ENCODE measurements at places on chromosomes 12 and 14.
A peak's percentile ranks its signal among the peaks of the same experiment; 100 is the strongest.

DNA sequence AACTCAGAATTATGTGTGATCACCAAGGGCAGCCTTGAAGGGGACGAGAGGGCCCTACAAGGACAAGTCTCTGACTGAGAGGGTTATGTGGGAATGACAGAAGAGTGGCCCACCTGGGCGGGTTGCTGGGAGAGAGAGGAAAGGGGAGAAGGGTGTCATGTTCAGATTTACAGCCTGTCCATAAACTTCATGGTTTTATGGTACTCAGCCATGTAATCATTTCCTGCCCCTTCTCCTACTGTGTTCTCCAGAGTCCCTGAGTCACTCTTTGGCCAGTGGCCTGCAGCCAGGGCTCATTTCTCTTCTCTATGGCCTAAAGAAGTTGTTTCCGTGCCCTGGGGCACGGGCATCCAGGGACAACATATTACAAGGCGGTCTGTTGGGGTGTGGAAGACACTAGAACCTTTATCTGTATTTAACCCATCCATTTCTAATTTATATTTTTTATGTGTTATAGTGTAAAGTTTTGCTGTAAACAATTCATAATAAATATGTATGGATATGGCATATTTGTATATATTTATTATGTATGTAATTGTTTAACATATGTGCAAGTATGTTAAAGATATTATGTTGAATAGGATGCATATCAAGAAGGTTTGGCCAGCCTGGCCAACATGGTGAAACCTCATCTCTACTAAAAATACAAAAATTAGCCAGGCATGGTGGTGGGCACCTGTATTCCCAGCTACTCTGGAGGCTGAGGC, 26.9 kb downstream of the DDX47 start:
- DNase-seq = peak; percentile 93

DNA sequence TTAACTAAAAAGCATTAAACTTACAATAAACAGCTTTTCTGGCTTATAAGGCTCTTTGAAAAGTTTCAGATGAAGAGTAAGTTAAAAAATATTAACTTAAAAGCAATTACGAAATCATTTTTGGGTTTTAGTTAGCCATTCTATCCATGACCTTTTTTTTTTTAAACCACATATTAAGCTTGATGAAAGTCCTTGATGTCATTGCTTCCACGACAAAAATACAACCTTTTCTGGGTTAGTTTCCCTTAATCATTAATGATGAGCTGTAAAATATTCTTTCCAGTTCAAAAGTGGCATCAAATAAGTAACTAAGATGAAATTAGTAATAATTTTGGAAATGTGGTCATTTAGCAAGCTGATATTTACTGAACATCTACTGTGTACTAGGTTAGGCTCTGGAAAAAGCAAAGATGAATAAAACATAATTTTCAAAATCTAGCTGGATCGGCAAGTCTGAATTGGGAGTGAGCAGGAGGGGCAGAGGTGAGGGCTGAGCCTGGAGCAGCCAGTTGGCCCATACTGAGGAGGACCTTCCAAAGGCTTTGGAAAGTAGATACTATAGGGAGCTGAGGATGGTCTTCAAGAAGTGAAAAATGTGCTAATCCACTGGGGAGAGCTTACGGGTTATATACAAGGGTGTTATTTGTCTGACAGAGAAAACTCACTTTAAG, 345.2 kb downstream of the ZFP36L1 start:
- no peak for DNase-seq

DNA sequence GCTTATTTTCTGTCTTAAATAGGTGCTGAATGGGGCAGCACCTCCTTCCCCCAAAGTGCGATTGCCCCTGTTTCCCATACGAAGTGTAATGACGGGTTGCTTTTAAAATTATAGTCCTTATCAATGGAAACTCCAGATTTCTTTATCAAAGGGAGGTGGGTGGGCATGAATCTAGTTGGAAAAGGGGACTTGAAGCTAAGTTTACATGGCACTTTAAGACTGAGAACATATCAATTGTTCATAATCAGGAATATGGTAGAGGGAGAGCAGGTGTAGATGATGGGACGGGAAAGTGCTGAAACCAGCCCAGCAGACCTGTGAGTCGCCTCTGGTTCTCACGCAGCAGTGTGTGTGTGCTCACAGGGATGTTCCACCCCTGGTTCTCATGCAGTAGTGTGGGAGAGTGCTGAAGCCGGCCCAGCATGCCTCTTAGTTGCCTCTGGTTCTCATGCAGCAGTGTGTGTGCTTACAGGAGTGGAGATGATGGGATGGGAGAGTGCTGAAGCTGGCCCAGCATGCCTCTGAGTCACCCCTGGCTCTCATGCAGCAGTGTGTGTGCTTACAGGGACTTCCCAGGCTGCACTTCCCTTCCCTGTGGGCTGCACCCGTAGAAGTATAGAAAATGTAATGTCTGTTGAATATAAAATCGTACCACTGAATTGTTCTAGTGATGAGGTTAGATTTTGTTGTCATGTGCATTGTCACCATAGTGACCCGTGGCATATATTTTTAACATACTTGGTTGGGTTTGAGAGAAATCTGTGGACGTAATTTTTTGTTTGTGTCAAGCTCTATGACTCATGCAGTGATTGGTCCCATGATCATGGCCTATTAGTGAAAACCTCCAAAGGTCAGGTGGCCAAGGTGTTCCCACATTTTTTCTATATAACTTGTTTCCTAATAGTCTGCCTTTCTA, 51.6 kb downstream of the GPATCH2L start:
- DNase-seq = peak; percentile 79

DNA sequence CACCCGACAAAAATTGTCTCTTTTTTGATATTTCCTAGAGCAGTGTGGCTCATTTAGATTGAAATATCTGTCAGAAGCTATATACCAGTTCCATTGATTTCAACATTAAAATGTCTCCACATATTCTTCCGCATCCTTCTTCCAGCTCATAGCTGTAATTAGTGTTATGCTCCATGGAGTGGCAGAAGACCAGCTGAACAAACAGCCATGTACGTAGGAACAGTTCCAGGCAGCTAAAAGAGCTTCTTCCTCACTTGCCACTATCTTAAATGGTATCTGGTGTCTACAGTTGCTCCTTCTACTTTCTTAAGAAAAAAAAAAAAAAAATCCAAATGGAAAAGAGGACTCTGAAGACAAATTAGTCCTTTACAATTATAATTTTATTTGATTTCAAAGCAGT, 848.0 kb downstream of the DIO2 start:
- no peak for DNase-seq

DNA sequence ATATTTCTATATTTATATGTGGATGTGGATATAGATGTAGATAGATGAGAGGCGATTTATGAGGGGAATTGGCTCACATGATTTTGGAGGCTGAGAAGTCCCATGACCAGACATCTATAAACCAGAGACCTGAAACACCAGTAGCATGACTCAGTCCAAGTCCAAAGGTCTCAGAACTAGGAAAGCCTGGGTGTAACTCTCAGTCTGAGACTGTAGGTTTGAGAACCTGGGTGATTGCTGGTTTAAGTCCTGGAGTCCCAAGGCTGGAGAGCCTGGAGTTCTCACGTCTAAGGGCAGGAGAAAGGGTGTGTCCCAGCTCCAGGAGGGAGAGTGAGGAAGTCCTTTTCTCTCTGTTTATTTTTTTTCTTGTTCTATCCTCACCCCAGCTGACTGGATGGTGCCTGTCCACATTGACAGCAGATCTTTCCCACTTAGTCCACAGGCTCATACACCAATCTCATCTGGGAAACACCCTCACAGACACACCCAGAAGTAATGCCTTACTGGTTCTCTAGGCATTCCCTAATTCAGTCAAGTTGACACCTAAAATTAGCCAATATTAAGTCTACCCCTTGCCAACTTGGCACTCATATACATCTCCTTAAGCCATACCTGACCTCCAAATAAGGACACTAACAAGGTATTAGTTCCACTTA, 45.4 kb downstream of the EMP1 start:
- DNase-seq = no peak

DNA sequence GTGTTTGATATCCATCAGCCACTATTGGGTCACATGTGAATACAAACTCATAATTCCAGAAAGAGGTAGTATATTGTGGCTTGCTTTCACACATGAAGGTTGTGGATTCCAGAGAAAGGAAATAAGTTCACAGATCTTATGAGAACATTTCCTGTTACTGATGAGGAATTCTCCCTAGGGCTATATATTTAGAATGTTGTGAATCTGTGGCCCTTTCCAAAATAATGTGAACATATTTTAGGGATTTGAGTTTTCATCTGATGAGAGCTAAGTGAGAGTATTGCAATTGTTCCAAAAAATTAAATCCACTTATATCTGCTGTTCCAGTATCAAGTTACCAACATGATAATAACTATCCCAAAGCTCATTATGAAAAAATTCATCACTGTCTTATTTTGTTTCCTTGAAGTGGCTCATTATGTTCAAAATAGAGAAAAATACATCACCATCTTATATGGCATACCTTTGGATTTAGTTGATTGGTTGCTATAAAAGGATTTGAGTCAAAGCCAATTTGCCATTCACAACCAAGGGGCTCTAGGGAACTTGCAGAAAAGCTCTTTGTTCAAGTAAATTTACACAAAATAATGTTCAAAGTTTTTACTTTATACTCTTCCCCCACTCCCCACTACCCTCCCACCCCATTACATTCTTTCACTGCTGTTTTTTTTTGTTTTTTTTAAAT, 76.3 kb downstream of the MYRFL start:
- no peak for DNase-seq

DNA sequence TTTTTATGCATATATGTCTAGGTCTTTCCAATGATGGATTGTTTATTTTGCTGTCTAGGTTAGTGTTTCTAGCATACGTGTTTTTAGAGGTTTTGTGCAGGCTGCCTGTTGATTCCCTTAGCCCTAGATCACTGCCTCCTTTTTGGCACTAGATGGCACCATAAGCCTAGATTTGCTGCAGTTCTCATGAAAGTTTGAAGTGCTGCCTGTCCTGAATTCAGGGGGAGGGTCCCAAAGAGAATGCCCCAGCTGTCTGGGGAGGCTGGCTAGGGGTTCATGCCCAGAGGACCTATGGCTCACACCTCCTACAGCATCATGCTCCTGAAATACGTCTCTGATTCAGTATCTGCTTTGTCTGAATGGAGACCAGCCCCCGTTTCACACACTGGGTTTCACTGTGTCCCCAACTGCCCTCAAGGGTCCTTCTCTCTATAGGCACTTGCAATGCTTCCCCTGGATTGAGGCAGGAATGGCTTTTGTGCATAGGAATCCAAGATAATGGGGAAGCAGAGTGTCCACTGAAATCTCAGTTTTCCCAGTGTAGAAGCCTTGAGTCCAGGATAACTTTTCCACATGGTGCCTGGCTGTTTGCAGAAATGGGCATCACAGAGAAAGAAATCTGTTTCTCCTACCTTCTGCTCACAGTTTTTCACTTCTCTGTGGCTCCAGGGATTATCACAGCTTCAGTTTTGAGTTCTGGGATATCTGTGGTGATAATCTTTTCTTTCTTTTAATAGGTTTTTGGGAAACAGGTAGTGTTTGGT, 14.2 kb upstream of the TXNRD1 start:
- peak; percentile 75 for DNase-seq

- DNase-seq = no peak
These were observed 131.6 kb upstream of the GRIN2B start for GRCh38 chr12:14113031-14113430.

GRCh38 chr12:120710031-120710804, at the start of gene UNC119B:
Gene UNC119B, plus strand, starts transcription at chr12:120710458. Its CDS starts 17 bp downstream, at chr12:120710475.
- DNase-seq = peak; percentile 85

GRCh38 chr14:77241955-77242354, 29.1 kb downstream of the NGB start:
- peak; percentile 12 for DNase-seq

DNA sequence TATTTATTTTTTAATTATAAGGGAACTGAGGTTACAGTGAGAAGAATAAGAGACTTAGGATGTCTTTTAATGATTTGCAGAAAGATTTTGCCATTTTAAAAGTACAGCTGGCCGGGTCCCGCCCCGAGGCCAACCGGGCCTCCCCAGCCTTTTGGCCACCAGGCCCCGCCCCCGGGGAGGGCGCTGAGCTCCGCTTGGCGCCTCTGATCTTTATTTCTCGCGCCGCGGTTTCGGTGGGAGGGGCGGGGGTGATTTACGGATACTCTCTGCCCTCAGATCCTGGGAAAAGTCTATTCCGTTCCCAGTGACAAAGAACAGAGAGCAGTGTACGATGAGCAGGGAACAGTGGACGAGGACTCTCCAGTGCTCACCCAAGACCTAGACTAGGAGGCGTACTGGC, 17.7 kb downstream of the ZFYVE26 start:
- no peak for DNase-seq

DNA sequence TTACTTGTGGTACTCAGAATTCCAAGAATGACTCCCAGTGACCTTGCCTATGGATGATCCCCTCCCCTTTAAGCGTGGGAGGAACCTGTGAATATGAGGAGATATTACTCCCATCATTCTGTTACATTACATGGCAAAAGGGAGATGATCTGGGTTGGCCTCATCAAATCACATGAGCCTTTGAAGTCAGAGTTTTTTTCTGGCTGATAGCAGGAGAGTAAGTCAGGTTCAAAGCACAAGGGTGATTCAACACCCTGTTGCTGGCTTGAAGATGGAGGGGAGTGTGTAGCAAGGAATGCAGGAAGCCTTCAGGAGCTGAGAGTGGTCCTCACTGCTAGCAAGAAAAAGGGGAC, 9.1 kb upstream of the MDM2 start:
- DNase-seq = no peak

- peak; percentile 58 for DNase-seq
These were observed 908 bp downstream of the ENTPD5 start for GRCh38 chr14:74018174-74018585.

GRCh38 chr14:61153431-61153830, 127.7 kb downstream of the TMEM30B start:
- DNase-seq = no peak

GRCh38 chr12:23803540-23803939, 145.9 kb downstream of the SOX5 start:
- DNase-seq = no peak

DNA sequence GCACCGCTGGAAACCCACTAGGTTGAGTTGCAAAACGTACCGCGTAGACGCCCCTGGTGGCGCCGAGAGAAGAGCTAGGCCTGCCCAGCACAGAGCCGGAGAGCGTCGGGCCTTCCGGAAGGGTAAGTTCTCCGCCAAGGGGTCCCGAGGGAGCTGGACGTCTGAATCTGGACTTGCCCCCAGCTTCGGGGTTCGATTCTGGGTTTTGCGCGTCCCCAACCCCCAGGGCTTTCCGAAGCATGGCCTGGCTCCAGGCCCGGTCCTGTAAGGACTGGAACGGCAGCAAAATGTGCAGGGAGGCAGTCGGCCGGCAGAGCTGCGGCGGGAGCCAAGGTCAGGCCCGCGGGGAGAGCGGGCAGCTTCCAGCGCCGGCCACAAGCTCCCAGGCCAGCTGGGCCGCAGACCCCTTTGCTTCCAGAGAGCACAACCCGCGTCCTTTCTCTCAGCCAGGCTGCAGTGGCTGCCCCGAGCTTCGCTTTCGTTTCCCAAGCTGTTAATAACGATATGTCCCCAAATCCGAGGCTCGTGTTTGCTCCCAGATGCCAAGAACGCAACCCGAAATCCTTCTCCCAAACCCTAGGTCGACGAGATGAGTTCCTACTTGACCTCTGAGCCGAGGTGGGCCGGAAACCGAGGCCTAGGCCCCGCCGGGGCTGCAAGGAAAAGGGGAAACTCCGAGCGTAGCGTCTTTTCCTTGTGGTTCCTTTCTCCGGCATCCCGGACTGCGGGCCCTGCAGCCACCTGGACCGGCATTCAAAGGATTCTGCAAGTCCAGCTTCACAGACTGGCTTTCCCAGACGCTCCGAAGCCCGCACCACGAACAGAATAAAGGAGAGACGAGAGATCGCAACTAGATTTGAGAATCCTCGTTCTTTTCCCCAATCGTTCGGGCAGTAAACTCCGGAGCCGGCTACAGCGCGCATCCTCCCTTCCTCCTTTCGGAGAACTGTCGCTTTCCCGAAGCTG, 3.2 kb upstream of the TBX5 start:
- no peak for DNase-seq

GRCh38 chr14:39266525-39266870, 32.8 kb downstream of the MIA2 start:
- DNase-seq = no peak

- DNase-seq = no peak
These were observed 12.9 kb downstream of the ITGB7 start for GRCh38 chr12:53193985-53194716.
